Endothelial cell (in vitro differentiated cells): ENCODE measurements at places on chromosomes 2 and 18.

DNA sequence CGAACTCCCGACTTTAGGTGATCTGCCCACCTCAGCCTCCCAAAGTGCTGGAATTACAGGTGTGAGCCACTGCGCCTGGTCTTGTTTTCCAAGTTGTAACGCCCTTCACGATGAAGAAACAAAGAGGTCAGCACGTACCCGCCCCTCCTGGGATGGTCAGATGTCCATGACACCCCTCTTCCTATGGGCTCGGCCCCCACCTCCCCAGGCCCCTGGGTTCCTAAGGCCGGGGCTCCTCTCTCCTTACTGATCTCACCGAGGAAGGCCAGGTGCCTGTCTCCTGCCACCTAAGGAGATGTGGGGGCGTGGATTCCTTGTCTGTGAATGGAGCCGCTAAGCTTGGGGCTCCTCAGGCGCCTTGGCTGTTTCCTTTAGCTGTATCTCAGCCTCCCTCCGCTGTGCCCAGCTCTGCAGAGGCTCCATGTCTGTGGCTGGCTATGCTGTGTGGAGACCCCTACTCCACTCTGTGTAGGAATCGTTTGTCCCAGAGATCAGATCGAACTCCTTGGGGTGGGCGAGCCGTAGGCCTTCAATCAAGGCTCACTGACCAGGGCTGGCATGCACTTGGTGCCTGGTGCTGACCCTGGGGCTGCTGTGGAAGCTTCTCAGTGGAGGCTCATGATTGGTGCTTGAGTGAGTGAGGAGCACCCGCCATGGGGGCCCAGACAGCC lies 8.8 kb downstream of the COLEC11 start:
- no peak for DNase-seq

GRCh38 chr2:236664136-236664535 lies 94.5 kb downstream of the ACKR3 start:
- no peak for DNase-seq

DNA sequence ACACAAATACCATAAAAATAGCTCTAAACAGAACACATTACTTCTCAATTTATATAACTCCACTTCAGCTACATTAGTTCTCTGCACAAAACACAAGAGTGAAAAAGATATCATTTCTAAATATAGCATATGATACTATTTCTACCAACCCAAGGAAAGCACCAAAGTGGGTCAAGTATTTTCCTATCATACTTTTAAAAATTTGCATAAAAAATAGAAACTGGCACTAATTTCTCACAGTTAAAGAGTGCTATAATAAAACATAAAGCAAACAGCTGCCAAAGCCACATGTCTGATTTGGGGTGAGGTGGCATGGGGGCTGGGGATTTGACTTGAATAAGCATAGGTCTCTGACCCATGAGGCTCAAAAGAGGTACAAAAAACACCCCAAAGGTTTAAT lies 61.5 kb downstream of the BARD1 start:
- no peak for DNase-seq

GRCh38 chr18:9856092-9856491 lies 29.7 kb upstream of the TXNDC2 start:
- DNase-seq: no peak

- DNase-seq: no peak
Observed at GRCh38 chr2:197573608-197574007, 57.7 kb downstream of the MOB4 start.

- no peak for DNase-seq
Observed at GRCh38 chr18:49798001-49798400, 15.3 kb downstream of the ACAA2 start.

DNA sequence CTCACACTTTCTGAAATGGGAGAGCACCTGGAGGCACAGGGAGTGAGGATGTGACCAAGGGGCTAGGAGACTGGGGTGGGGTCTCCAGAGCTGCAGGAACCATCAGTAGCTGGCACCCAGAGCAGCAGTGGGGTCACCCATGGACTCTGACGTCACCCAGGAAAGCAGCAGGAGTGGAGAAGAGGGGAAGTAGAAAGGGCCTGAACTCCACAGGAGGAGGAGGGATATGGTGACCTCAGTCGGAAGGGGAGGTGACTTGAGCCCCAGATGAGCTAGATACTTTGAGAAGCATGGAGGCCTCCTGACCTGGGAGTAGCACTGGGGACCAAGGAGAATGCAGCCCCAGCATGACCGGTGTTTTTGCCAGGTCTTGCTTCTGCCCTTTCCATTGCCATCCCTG lies 8.8 kb downstream of the NMUR1 start:
- DNase-seq: no peak

DNA sequence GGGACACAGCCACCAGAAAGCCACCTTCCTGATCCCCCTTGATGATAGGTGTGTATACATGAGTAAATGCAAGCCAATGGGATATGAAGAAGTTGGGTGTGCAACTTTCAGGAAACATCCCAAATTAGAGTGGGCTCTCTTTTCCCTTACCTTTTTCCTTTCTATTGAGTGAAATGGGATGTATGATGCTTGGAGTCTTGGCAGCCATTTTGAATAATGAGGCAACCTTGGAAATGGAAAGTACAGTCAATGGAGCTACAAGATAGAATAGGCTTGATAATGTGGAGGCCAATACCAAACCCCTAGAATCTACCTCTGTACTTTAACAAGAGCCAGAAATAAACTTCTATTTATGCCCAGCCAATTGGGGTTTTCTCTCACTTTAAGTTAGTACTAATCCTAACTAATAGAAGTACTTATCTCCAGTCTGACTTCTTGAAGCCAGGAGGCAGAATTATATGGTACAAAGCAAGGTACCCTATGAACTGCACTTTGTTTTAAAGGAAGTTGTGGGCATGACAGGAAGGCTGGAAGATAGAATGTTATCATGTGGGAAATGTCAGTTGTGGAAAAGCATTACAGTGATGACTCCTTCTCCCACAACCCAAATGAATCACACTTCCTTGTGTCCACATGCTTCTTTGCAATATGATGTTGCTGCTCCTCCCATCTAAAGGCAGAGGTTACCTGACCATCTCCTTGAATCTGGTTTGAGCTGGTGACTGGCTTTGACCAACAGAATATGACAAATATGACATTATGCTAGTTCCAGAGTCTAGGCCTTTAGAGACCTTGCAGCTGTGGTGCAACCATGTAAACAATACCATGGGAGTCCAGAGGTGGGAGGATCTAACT lies 12.9 kb upstream of the NABP1 start:
- DNase-seq: no peak

DNA sequence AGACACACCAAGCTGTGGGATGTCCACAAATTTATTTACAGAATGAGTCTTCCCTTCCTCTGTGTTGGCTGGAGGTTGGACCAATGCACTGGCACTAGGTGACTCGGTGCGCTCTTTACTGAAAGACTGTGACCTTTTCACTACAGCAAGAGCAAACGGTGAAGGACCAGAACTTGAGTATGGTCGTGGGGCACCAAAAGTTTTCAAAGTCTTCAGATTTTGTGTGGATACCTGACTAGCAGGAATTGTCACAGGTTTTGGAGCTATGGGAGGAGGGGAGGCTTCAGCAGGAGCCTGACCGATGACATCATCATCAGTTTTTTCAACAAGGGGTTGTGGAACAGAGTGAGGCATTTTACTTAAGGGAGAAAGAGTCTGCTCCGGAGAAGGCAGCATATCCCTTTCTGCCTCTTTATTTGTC lies 73.0 kb upstream of the GRB14 start:
- DNase-seq: no peak

GRCh38 chr2:20671036-20671735 lies 4.2 kb downstream of the GDF7 start:
- DNase-seq: no peak

GRCh38 chr18:58386780-58387179 lies 242.1 kb downstream of the ALPK2 start:
- DNase-seq: no peak

- DNase-seq: no peak
Observed at GRCh38 chr2:41410011-41410410, 637.8 kb upstream of the PKDCC start.

DNA sequence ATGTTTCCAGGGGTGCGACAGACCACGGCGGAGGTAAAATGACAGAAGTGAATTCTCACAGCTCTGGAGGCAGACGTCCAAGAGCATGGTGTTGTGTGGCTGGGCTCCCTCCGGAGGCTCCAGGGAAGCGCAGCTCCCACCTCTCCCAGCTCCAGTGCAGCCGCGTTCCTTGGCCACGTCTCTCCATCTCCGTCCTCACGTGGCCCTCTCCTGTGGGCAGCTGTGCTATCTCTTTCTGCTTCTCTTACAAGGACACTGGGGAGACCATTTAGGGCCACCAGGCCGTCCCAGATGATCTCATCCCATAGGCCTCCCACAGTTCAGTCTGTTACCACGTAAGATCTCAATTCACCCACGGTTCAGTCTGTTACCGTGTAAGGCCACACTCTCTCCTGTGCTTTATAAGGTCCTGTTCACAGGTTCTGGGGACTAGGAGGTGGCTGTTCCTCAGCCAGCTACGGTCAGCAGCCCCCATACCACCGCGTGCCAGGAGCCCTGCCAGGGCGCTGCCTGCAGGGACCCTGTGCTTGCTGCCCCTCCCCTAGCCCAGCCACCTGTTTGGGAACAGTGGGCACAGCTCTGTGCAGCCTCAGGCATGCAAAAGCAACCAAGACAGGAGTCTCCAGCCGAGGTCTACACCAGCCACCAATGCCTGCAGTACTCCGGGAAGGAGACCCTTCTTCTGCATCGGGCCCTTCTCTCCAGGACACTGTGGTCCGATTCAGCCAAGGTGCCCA lies 2.9 kb upstream of the MAB21L4 start:
- no peak for DNase-seq

GRCh38 chr2:75204833-75205232 lies 5.5 kb upstream of the TACR1 start:
- no peak for DNase-seq

- no peak for DNase-seq
Observed at GRCh38 chr2:26764906-26765305, 822 bp downstream of the SLC35F6 start.

DNA sequence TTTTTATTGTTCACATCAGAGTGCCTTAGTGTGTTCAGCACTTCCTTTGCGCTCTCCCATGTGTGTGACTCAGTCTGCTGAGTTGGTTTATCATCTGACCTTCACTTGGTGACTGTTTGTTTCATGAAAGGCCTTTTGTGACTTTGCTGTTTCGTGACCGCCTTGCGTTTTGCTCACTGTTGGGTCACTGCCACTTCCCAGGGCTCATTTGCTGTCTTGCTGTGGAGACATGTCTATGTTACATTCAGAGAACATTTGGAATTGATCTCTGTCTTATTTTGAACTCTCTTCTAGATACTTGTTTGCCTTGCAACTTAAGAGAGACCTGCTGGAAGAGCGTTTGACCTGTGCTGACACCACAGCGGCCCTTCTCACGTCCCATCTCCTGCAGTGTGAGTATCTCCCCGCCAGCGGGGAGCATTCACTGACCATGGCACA lies 54.7 kb downstream of the FARP2 start:
- DNase-seq: no peak

DNA sequence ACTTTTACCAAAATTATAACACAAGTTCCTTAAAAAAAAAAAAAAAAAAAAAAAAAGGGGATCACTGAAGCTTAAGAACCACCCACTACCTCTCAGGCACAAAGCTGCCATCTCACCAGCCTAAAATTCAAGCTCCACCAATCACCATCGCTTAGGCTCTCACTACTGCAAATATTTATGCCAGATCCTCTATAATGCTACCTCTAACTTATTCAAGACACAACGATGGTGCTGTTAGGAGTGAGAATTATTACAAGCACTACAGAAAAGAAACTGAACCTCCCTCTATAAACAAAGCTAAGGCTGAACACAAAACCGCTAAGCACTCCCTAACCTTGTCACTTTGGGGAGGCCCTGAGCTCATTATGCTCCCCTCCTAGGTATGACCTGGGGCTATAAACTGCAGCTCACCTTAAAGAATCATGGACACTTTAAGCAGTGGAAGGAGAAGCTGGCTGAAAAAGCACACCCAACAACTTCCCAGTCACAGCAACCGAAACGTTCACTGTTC lies 3.6 kb downstream of the FZD5 start:
- no peak for DNase-seq

GRCh38 chr2:19837235-19837766 lies 64.5 kb downstream of the TTC32 start:
- no peak for DNase-seq

DNA sequence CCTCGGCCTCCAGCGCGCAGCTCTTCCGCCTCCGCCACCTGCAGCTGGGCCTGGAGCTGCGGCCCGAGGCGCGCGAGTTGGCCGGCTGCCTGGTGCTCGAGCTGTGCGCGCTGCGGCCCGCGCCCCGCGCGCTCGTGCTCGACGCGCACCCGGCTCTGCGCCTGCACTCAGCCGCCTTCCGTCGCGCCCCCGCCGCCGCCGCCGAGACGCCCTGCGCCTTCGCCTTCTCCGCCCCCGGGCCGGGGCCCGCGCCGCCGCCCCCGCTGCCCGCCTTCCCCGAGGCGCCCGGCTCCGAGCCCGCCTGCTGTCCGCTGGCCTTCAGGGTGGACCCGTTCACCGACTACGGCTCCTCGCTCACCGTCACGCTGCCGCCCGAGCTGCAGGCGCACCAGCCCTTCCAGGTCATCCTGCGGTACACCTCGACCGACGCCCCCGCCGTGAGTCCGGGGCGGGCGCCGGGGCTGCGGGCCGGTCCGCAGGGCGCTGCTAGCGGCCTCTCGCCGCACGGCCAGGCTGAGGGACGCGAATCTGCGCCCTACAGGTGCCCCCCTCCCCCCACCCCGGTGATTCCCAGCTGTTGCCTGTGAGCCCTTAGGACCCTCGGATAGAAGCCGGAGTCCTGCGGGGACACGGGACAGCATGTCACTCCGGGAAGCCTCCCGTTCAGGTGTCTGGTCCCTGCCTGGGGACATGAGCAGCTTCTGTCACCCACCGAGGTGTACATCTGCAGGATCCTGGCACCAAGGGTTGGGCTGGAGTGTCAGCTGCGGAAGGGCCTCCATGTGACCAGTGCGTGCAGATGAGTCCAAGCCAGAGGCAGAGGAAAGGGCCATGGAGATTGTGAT lies 616 bp downstream of the RNPEPL1 start:
- peak; percentile 34 for DNase-seq

- no peak for DNase-seq
Observed at GRCh38 chr2:66408905-66409304, 26.0 kb upstream of the MEIS1 start.

DNA sequence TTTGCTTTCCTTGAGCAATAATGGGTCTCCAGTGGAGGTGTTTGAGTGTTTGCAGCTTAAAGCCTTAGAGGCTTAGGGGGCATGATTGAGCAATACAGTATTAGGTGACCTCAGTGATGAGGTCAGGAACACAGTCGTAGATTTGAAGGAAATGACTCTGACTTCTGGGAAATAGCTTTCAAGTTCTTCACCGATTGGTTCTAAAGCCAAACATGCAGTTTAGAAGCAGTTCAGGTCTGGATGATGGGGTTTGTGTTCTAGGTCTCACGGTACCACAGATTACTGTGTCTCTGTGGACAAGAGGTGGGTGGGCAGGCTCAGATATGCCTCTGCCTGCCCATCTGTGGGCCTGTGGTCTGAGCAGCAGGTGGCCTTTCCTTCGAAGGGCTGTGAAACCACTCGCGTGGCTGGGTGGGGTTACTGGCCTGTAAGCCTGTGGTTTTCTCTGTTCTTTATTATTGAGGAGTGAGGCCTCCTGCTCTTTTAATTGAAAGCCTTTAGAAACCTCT lies 7.8 kb downstream of the MTHFD2 start:
- DNase-seq: no peak
